CD4-positive, alpha-beta T cell treated with Interleukin-17A for 1 hour (primary cell): ENCODE measurements at places on chromosomes 7 and 10.

DNA sequence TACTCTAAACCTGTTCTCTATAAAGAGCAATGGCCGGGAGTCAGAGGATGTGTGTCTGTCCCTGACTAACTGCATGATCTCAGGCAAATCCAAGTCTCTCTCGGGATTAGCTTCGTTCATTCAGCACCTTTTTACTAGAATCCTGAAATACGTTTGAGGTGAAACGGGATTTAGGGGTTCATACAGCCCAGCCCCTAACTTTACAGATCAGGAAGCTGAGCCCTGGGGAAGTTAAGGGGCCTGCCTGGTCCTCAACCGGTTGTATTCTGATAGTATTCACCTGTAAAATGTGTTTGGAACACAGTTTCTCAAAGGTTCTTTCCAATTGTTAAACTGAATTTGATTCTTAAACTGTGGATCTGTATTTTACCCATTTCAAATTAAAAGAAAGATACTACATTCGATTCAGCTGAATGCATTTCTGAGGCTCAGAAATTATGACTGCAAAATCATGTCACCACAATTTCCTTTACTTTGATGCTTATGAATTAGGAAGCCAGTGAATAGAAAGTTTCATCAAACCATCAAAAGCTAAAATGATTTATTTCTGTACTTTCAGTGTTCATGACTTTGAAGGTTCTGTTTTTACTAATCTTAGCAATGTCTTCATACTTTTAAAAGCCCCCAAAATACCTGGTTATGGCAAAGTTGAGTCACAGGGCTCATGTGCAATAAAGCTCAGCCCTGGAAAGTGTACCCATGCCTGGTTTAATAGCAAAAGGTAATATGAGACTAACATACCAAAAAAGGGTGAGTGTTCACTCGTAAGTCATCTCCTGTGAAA lies 28.9 kb upstream of the EZH2 start:
- DNase-seq, result peak; percentile 48

GRCh38 chr7:43242628-43243255 lies 130.3 kb downstream of the HECW1 start:
- DNase-seq, result no peak

GRCh38 chr7:127807829-127808228 lies 155.8 kb downstream of the SND1 start:
- DNase-seq, result no peak

- DNase-seq, result no peak
Measured at GRCh38 chr10:37285063-37285462, 159.7 kb downstream of the ANKRD30A start.

DNA sequence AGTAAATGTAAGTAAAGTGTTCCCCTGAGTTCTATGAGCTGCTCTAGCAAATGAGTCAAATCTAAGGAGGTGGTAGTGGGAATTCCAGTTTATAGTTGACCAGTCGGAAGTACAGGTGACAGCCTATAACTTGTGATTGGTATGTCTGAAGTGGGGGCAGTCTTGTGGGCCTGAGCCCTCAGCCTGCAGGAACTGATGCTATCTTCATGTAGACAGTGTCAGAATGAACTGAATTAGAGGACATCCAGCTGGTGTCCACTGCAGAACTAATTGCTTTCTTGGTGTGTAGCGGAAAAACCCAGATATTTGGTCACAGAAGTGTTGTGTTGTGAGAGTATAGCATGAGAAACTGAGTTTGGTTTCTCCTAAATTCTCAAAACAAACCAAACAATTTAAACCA lies 127.9 kb upstream of the AMPH start:
- no peak for DNase-seq

DNA sequence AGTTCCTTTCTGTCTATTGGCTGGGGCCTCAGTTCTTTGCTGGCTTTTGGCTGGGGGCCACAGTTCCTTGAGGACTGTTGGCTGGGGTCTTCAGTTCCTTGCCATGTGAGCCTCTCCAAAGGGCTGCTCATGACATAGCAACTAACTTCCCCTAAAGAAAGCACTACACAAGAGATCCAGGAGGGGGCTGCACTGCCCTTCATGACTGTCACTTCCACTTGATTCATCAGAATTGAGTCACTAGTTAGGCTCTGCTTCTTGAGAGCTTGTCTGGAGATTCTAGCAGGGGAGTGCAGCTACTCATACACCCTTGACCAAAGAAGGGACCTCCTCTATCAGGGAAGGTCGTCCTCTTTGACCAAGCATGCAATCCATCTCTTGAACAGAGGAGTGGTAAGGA lies 38.0 kb upstream of the MKX start:
- peak; percentile 33 for DNase-seq

- no peak for DNase-seq
Measured at GRCh38 chr7:26349005-26349915, 57.6 kb downstream of the SNX10 start.

- no peak for DNase-seq
Measured at GRCh38 chr10:22368981-22369380, 23.7 kb downstream of the SPAG6 start.
